ENCODE measurements at places on chromosomes 2 and 18. TPM values are rescaled to one million over a fixed set of nuclear protein-coding genes. Genes with fewer than 3 reads are reported as not detected.

- no peaks in the 10 kb centered on the region for H3K36me3 ChIP-seq
- no peak overlapping the region for H3K27ac ChIP-seq
- no peaks in the 10 kb centered on the region for H3K4me1 ChIP-seq
- no peak overlapping the region for H3K4me3 ChIP-seq
Measured at GRCh38 chr2:118774458-118775133, 72.9 kb downstream of the EN1 start.

DNA sequence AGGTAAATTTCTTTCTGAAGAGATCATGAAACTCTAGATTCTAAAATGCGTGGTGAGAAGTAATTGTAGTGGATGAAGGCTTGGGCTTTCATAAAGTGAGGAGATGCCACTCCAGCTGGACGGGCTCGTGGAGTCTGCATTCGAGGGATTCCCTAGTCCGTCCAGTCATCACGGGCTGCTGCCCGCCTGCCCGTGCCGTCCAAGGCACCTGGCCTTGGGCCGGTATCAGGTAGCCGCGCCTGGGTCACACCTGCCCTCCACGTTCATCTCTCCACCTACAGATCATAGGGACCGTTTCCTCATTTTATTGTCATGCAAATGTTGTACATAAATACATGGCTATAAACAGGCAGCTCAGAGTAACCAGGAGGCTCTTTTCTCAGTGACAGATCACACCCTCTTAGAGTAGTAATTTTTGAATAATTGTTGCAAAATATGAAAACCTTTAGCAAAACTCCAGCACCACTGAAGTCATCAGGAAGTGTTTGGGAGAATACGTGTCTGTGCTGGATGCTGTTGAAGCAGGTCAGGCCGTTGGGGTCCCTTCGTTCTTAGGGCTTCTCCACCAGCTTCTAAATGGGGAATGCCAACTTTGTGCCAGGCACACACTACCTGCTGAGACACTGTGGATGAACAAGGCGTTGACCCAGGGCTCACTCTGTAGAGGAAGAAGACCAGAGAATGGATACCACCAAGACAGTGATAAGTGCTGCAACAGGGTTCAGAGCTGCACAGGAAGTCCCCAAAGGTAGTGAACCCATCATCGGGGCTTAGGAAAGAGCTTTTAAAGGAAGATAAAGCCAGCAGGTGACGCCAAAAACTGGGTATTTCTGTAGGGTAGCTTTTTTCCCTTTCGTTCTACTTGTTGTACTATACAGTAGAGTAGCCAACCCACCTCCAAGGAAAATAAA is 112.5 kb downstream of the FAM210A start:
- H3K4me1 ChIP-seq, result peaks cover 68% of the 10 kb centered on the region
- H3K4me3 ChIP-seq, result peak overlapping the region; percentile 73
- DNase-seq, result no peak
- H3K36me3 ChIP-seq, result no peaks in the 10 kb centered on the region

DNA sequence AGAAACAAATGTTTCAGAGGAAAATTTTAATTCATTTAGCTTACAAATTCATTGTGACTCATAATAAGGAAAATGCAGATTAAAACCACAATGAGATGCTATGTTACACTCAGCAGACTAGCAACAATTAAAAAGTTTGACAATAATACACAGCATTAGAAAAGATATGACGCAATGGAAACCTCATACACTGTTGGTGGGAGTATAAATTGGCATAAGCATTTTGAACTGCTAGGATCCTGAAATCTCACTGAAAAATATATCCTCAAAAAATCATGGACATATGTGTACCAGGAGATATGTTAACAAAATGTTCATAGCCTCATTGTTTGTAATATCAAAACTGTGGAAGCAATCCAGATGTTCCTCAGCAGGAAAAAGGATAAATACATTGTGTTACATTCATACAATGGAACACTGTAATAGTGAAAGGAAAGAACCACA is 13.7 kb downstream of the CALCRL start:
- no peaks in the 10 kb centered on the region for H3K36me3 ChIP-seq
- H3K27me3 ChIP-seq, result no peaks in the 10 kb centered on the region
- H3K4me1 ChIP-seq, result no peaks in the 10 kb centered on the region

DNA sequence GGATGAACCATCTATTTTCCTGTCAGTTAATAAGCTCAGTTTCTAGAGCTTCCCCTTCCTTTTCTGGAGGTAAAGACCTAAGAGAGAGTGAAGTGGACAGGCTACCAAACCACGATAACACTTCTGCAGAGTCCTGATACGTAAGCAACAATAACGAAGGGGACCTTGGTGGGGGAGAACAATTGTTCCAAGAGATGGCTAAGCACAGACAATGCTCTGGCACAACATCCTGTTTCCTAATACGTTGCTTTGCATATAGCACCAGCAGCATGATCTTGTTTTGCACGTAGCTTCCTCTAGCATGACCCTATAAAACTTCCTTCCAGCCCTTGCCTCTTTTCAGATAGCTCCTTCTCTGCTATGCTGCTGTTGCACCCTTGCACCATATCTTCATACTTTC is 247.3 kb downstream of the RAD51AP2 start:
- no peaks in the 10 kb centered on the region for H3K36me3 ChIP-seq
- peak; percentile 16 for DNase-seq
- H3K27me3 ChIP-seq, result 0 out of 2 replicates have a peak, but pooled peaks cover 3% of the 10 kb centered on the region
- H3K4me1 ChIP-seq, result no peaks in the 10 kb centered on the region

- DNase-seq, result no peak
- H3K36me3 ChIP-seq, result no peaks in the 10 kb centered on the region
- no peaks in the 10 kb centered on the region for H3K27me3 ChIP-seq
- H3K4me1 ChIP-seq, result no peaks in the 10 kb centered on the region
- H3K4me3 ChIP-seq, result no peak overlapping the region
Measured at GRCh38 chr2:133223226-133223625, 345.0 kb downstream of the NCKAP5 start.

DNA sequence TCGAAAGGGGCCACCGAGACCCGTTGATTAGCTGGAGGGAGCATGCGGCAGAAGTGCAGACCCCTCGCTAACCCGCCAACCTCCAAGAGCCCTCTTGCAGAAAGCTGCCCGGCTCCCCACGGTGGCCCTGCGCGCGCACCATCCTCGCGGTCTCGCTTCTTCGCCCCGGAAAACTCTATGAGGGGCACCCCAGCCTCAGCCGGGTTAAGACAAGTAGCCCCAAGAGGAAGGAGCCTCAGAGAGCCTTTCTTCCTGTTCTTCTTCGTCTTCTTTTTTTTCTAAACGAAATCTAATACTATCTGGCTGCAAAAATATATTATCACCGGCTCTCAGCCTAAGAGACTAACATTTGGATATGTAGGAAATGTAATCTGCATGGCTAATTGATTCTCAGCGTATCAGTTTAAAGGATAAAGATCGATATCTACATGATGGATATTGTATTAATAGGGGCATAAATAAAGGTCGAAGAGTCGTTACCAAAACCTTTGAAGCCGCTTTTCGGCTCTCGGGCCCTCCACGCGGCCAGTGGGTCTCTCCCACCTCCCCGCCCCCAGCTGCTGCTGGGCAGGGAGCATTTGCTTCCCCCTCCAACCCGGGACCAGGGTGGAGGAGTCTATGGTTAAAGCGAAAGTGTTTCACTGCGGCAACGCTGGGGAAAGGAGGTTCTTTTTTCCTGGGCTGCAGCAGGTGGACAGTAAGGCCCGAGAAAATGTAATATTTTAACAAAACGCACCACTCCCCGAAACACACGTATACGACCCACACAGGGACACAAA is 6.1 kb upstream of the PAX3 start:
- DNase-seq, result no peak
- H3K4me1 ChIP-seq, result peaks cover 13% of the 10 kb centered on the region
- no peak overlapping the region for H3K27ac ChIP-seq
- H3K36me3 ChIP-seq, result no peaks in the 10 kb centered on the region

DNA sequence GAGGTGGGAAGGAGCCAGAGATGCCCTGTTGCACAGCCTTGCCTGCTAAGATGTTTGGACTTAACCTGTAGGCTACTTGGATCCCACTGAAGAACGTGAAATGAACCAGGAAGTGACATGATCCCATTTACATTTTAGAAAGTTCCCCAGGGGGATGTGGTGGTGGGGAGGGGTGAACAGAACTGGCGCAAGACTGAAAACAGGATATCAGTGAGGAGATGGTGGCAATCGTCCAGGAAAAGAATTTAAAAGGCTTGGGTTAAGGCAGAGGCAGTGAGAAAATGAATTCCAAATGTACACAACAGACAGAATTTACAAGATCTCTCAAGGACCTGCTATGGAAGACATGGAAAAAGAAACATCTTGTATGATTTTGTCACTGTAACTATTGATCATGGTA is 42.3 kb downstream of the SULT1C2 start:
- H3K27me3 ChIP-seq, result 0 out of 2 replicates have a peak, but pooled peaks cover 3% of the 10 kb centered on the region
- DNase-seq, result no peak
- no peaks in the 10 kb centered on the region for H3K36me3 ChIP-seq
- H3K27ac ChIP-seq, result no peak overlapping the region

GRCh38 chr2:52510432-52510831 is 1257.2 kb upstream of the CHAC2 start:
- no peak overlapping the region for H3K27ac ChIP-seq
- H3K4me3 ChIP-seq, result no peak overlapping the region
- no peaks in the 10 kb centered on the region for H3K4me1 ChIP-seq
- no peaks in the 10 kb centered on the region for H3K36me3 ChIP-seq
- H3K27me3 ChIP-seq, result no peaks in the 10 kb centered on the region

DNA sequence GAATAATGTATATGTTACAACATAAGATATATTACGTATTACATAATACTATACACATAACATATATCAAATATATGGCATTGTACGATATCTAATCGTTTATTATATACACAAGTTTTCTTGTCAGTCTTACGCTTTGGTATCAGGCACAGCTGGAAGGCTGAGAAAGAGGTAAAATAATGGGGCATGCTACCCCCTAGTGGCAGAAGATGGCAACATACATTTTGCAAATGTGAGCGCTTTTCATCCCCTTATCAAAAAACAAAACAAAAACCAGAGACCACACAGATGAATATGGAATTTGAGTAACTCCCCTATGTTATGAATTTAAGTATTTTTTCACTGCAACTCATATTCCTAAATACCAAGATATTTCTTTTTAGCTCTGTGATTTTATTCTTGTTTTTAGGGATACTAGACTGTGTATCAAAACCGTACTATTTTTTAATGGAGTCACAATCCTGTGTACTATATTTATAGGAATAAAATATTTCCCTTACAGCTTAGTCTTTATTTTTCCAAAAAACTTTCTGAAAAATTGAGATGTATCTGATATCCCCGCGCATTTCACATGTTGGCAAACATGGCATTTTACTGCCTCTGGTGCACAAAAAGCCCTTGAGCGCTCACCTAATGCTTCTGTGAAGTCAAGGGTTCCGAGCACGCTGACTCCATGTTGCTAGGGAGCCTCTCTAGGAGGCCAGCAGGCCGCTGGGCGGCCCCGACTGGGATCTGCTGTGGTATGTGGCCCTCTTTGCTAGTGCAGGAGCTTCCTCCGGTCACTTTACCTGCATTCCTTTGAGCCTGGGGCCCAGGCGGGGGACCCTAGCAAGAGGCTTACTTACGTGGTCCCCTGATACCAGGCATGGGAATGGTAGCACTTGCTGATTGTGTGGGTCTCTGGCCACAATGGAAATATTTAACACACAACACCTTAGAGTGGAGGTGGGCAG is 62.5 kb downstream of the SLC4A3 start:
- peaks cover 2% of the 10 kb centered on the region for H3K27me3 ChIP-seq
- H3K4me1 ChIP-seq, result peaks cover under 1% of the 10 kb centered on the region

DNA sequence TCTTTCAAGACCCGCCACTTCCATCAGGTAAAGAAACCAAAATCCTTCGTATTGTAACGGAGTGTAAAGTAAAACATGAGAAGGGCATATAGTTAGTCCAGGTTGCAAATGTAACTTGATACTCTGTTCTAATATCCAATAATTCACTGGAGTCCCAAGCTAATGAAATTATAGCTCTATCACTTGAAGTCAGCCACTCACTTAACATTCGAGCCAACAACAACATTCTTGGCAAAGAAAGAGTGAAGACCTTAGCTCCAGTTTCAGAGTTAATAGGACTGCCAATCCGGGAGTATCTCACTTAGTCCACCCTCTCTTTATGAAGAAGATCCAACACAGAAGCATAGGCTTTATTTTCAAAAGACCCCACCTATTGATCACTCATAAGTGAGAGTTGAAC is 298.0 kb upstream of the SOX11 start:
- H3K27ac ChIP-seq, result no peak overlapping the region
- H3K36me3 ChIP-seq, result no peaks in the 10 kb centered on the region
- H3K4me1 ChIP-seq, result no peaks in the 10 kb centered on the region
- no peak overlapping the region for H3K4me3 ChIP-seq
- no peaks in the 10 kb centered on the region for H3K27me3 ChIP-seq
- DNase-seq, result no peak

GRCh38 chr2:143808166-143808565 is 678.9 kb downstream of the ARHGAP15 start:
- no peaks in the 10 kb centered on the region for H3K27me3 ChIP-seq
- H3K27ac ChIP-seq, result no peak overlapping the region
- peaks cover 3% of the 10 kb centered on the region for H3K4me1 ChIP-seq
- no peak overlapping the region for H3K4me3 ChIP-seq
- no peak for DNase-seq
- H3K36me3 ChIP-seq, result no peaks in the 10 kb centered on the region

DNA sequence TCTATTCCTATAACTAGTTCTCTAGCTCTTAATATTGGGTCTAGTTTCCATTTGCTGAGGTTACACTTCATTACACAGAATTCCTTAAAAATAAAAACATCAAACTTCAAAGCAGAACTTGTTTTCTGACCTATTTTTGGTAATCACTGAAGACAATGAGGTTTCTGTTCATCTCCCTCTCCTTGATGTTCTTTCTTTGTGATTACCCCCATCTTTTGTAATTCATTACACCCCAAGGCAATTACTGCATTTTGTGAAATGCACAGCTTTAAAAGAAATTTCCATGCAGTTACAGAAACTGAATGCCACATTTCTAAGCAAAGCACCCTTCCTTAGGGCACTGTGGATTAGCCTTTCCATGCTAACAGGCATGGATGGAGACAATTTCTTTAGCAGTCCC is 363.2 kb upstream of the RND3 start:
- H3K4me1 ChIP-seq, result no peaks in the 10 kb centered on the region
- H3K27ac ChIP-seq, result no peak overlapping the region
- DNase-seq, result no peak

GRCh38 chr2:30653847-30654246 is 153.4 kb downstream of the CAPN13 start:
- H3K4me1 ChIP-seq, result no peaks in the 10 kb centered on the region
- DNase-seq, result no peak
- H3K4me3 ChIP-seq, result no peak overlapping the region
- H3K36me3 ChIP-seq, result no peaks in the 10 kb centered on the region
- no peaks in the 10 kb centered on the region for H3K27me3 ChIP-seq

Gene NT5DC4
- polyA plus RNA-seq, result 0.14 TPM

Gene AQP4
- polyA plus RNA-seq, result not detected

Gene FBLN7
- polyA plus RNA-seq, result not detected

Gene PJVK
- 2.3 TPM for polyA plus RNA-seq

Gene LYG1
- polyA plus RNA-seq, result 0.33 TPM

Gene PLA2R1
- 0.03 TPM for polyA plus RNA-seq

Gene PNKD
- polyA plus RNA-seq, result 106 TPM

Measured in GM12878 (cell line).